ENCODE measurements at places on chromosomes 7 and 10. TPM values are rescaled to one million over a fixed set of nuclear protein-coding genes. Genes with fewer than 3 reads are reported as not detected.

GRCh38 chr10:125148528-125148927 is 11.8 kb downstream of the CTBP2 start:
- no peak for DNase-seq

The MSS51 gene
- 2.5 TPM for total RNA-seq

GRCh38 chr10:98509745-98510144 is 63.0 kb upstream of the HPS1 start:
- no peak for DNase-seq

- peak; percentile 68 for DNase-seq
Observed at GRCh38 chr7:36683695-36684357, 40.5 kb downstream of the AOAH start.

The STK31 gene
- total RNA-seq, result 0.33 TPM

The MAGI2 gene
- 16.1 TPM for total RNA-seq

The UNC5B gene
- 20.6 TPM for total RNA-seq

DNA sequence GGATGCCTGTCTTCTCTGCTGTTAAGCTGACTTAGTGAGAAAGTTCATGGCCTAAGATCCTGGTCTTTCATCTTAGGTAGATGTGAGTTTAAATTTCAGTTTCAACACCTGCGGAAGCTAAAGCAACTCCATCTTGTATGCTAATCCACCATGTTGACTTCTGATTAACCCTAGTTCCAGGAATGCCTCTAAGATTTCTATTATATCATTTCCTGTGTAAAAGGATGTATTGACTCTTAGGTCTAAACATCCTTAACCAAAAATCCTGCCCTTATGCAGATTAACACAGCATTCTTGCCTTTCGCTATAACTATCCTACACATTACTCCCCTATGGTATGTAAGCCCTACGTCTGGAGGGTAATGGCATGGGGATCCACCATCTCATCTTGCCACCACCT is 94.4 kb upstream of the CCDC6 start:
- no peak for DNase-seq

DNA sequence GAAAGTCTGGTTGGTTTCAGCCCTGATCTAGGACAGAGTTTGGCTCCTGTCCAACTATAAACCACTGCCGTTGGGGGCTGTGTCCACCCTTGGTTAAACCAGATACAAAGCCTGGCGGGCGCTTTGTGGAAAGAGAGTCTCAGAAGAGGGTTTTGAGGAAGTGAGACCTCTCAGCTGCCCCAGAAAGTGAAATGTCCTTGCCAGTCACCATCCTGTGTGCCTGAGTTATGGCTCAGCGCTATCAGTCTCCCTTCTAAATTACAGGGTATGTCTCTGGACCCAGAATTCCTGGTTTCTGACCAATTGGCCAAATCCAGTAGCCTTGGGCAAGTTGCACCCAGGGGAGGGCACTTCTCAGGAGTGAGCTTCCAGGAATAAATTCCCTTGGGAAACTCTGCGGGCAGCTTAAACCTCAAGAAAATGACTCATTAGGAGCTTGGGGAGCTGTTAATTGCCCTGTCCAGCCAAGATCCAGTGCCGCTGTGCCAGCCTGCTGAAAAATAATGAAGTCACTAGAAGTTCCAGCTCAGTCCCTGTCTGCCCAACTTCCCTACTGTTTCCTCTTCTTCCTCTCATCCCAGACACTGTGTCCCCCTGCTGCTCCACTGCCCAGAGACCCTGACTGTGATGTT is 66.7 kb upstream of the PDZD8 start:
- peak; percentile 90 for DNase-seq

DNA sequence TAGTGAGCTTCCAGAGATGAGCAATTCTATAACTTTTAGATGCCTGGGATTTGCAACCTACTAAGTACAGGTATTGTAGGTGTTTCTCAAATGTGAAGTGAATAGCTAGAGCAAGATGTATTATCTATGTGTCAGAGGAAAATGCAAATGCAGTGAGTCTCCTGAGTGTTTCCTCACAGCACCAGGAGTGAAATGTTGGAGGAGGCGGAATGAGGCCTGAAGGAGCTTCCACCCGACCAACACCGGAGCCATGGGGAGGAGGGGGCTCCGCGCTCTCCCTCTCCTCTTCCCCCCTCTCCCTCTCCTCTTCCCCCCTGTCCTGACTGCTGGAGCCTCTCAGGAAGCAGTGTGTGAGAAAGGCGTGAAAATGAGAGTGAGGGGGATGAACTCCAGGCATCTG is 79.9 kb upstream of the RNF32 start:
- no peak for DNase-seq

GRCh38 chr7:147276783-147277370 is 1160.3 kb downstream of the CNTNAP2 start:
- no peak for DNase-seq

DNA sequence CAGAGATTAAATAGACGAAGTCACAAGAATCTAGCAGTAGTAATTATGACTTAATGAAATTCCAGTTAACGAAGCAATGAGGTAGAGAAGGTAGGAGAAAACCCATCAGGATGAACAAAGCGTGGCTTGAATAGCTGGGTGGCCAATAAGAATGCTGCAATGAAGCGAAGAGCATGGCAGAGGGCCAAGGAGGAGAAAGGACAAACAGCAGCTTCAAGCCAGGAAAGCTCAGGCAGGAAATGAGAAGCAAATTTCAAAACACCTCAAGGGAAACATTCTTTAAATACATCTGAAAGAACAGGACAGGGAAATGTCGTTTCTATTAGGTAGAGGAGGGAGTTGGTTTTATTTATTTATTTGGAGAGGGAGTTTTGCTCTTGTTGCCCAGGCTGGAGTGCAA is 122.5 kb downstream of the KIAA1217 start:
- DNase-seq, result peak; percentile 72

The BAIAP2L1 gene
- total RNA-seq, result 1.1 TPM

The MYPN gene
- 1.7 TPM for total RNA-seq

DNA sequence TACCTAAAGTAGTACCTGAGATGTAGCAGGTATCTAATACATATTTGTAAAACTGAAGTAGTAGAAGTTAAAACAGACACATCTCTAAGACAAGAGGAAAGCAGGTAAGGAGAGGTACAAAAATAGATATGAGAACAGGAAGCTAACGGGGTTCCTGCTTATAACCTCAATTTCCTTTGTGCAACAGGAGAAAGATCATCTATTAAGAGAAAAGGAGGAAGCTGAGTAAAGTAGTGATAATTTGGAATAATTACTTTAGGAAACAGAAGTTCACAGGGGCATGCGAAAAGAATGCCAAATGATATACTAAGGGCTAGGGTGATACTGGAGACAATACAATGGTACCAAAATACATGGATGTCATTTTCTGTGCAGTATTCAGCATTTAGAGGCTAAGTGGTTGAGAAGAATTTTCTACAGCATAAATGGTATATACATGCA is 108.7 kb downstream of the NRBF2 start:
- no peak for DNase-seq

- DNase-seq, result no peak
Observed at GRCh38 chr10:79162022-79162421, 93.3 kb downstream of the ZMIZ1 start.

The TMEM139 gene
- total RNA-seq, result not detected

DNA sequence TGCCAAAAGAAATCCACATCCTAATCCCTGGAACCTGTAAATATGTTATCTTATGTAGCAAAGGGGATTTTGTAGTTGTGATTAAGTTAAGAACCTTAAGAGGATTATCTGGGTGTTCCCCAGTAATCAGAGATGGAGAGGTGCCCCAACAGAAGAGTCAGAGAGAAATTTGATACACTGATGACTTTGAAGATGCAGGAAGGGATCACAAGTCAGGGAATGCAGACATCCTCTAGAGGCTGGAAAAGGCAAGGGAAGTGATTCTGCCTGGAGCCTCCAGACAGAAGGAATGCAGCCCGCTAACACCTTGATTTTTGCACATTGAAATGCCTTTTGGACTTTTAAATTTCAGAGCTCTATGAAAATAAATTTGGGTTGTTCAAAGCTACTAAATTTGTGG is 531.7 kb downstream of the DNAJB9 start:
- DNase-seq, result no peak

The PPP1R3C gene
- total RNA-seq, result 92.6 TPM

DNA sequence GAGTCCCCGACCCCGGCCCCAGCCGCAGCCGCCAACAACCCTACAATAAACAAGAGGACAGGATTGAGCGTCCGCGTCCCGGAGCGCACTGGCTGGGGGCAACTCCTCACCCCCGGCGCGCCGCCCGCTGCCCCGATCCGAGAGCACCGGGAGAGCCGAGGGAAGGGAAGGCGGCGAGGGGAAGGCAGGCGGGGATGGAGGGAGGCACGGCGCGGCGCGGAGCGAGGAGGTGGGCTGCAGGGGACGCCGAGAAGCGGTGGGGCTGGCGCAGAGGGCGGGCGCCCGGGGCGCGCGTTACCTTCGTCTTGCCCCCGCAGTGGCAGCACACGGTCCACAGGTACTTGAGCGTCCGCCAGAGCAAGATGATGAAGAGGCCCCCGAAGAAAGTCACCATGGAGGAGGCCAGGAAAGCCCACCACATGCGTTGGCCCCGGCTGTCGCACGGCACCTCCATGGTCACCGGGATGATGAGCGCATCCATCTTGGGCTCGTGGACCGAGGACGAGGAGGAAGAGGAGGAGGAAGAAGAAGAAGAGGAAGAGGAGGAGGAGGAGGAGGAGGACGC is 559 bp downstream of the KCNMA1 start:
- no peak for DNase-seq

- DNase-seq, result no peak
Observed at GRCh38 chr10:67550838-67551402, 145.1 kb downstream of the CTNNA3 start.

GRCh38 chr10:132591166-132591971 is 53.8 kb downstream of the INPP5A start:
- peak; percentile 92 for DNase-seq

The CNPY1 gene
- not detected for total RNA-seq

- DNase-seq, result no peak
Observed at GRCh38 chr7:47663851-47664250, 81.9 kb upstream of the TNS3 start.

DNA sequence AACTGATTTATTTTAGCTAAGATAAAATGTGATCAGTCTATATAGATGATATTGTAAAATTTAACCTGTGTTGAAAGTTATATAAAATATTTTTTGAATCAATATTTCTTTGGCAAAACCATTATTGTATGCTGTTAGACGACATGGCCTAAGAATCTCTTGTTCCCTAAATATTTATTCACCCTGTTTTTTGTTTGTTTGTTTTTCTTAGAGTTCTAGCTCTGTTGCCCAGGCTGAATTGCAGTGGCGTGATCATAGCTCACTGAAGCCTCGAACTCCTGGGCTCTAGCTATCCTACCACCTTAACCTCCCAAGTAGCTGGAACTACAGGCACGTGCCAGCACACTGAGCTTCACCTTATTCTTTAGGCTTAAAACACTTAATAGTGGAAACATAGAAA is 410.7 kb downstream of the ARL4A start:
- DNase-seq, result no peak

DNA sequence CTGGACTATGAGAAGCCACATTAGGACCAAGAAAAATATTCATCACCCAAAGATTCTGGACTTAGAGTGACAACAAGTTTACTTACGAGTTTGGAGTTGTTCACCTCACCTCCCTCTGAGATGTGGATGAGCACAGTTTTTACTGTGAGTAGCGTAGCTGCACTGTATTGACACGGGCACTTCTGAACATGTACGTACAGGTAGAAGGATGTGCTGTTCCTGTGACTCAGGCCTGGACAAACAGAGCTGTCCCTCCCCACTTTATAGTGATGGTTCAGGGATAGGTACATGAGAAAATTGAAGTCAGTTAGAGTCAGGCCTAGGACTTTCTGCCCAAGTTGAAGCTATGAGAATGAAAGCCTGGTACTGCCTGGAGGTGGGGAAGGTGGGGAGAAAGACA is 80.9 kb upstream of the DYNC1I1 start:
- DNase-seq, result no peak

The GOLGA7B gene
- not detected for total RNA-seq

The CALHM1 gene
- total RNA-seq, result not detected

DNA sequence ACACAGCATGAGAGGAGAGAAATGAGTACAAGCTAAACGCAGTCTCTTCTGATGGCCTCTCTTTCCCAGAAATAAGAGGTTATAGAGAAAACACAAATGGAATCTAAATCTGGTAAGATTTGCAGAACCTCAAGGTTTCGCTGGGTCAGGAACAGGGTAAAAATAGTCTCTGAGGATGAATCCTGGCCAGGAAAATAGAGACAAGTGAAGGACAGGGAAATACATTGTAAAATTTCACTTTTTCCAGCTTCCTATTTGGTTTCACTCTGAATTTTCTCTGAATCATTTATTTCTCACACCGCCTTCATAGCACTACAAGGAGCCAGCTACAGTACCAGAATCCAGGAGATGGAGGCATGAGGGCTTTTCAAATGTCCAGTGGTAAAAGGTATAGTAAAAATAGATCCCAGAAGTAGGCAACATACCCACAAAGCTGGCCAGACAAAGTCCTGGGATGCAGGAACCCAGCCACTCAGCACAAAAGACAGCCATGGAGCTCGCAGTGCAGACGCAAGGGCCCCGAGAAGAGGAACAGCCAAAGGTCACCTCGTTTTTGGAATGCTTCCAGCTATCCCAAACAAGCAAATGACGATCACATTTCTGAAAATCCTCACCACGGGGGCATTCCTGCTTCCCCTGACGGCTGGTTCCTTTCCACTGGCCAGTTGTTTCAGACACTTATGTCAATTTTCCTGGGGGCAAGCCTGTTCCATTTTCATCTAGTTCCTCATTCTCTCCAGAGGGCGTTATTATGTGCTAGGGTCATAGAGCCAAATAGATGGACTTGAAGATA is 21.5 kb upstream of the IKZF1 start:
- DNase-seq, result no peak

All from fibroblast of the aortic adventitia (primary cell).